H1 (cell line): ENCODE measurements at places on chromosomes 5 and 9. TPM values are rescaled to one million over a fixed set of nuclear protein-coding genes. Genes with fewer than 3 reads are reported as not detected.

The MAMDC4 gene
- 4.5 TPM in 2 replicates for total RNA-seq

- no peak for DNase-seq
These were observed 60.3 kb downstream of the ADAMTS2 start for GRCh38 chr5:179284751-179285631.

The ALG2 gene
- total RNA-seq: 27.8 and 30.7 TPM in 2 replicates

DNA sequence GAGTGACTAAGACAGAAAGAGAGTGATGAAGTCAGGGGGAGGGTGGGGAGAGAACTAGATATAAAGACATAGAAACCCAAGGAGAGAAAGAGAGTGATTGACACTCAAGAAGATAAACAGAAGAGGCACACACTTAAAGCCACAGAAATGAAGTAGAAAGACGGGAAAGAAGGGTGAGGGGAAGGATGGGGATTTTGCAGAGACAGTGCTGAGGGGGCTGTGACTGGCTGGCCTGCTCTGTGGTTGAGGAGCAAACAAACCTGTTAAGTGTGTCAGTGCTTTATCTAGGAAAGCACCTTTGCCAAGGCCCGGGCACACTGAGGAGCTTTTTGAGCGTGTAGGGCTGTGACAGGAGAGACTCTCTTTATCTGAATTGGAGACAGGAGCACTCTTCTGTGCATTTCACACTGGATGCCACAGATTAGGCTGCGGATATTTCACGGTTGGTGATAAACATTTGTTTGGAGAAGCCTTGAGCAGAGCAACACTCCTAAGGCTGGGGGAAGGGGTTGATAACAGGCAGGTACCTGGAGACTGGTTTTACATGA is 109.1 kb downstream of the DOCK2 start:
- no peak for DNase-seq

The TNFSF8 gene
- total RNA-seq: not detected in 2 replicates
